ENCODE measurements at places on chromosomes 11 and 22. TPM values are rescaled to one million over a fixed set of nuclear protein-coding genes. Genes with fewer than 3 reads are reported as not detected.

DNA sequence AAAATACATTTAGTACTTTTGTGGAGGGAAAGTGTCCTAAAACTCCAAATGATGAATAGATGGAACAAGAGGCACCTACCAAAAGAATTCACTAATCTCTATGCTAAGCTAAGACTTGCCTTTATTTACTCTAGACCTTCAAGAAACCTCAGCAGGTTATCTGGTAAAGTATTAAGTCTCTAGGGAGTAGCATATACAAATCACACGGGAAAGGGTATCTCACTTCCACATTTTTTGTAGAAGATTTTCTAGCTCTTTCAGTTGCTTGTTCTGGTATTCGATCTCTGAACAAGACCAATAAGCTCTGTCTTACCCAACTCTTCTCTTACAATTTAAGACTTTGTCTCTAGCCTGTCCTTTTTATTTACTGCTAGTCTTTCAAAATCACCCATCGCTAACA is 18.1 kb upstream of the CADM1 start:
- DNase-seq = no peak
- no peaks in the 10 kb centered on the region for H3K27me3 ChIP-seq
- no peak overlapping the region for H3K4me3 ChIP-seq
- no peaks in the 10 kb centered on the region for H3K36me3 ChIP-seq
- no peak overlapping the region for H3K27ac ChIP-seq

GRCh38 chr11:73070653-73071052 is 71.5 kb downstream of the FCHSD2 start:
- no peak overlapping the region for H3K27ac ChIP-seq
- H3K4me3 ChIP-seq = no peak overlapping the region
- no peaks in the 10 kb centered on the region for H3K4me1 ChIP-seq
- DNase-seq = no peak
- H3K36me3 ChIP-seq = no peaks in the 10 kb centered on the region

- DNase-seq = no peak
- H3K27me3 ChIP-seq = no peaks in the 10 kb centered on the region
- H3K4me1 ChIP-seq = peaks cover 6% of the 10 kb centered on the region
These were observed 18.1 kb downstream of the CERK start for GRCh38 chr22:46719921-46720320.

Gene RASSF10
- 0.59 TPM for total RNA-seq

GRCh38 chr22:35914357-35914664 is 114.3 kb downstream of the RBFOX2 start:
- peak overlapping the region; percentile 31 for H3K4me3 ChIP-seq
- peaks cover 83% of the 10 kb centered on the region for H3K4me1 ChIP-seq
- no peak for DNase-seq

- no peaks in the 10 kb centered on the region for H3K36me3 ChIP-seq
- H3K4me3 ChIP-seq = no peak overlapping the region
- no peak overlapping the region for H3K27ac ChIP-seq
- no peak for DNase-seq
- peaks cover 27% of the 10 kb centered on the region for H3K4me1 ChIP-seq
These were observed 15.6 kb downstream of the PARVB start for GRCh38 chr22:44039566-44040171.

DNA sequence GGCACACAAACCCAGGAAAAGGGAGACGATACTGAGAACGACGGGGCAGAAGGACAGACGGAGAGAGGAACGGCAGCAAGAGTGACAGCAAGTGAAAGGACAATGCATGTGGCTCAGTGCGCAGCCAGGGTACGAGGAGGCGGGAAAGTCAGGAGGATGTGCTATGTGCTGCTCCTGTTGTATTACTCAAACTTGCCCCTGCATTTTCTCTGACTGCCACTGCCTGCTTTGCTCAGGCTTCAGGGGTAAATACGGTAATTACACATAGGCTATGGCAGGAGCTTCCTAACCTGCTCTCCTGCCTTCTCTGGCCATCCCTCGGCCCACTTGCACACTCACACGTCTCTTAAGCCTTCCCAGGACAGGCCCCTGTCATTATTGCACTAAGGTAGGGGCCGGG is 94.8 kb downstream of the FEZ1 start:
- peaks cover 26% of the 10 kb centered on the region for H3K4me1 ChIP-seq
- H3K36me3 ChIP-seq = peaks cover 4% of the 10 kb centered on the region
- H3K4me3 ChIP-seq = no peak overlapping the region

DNA sequence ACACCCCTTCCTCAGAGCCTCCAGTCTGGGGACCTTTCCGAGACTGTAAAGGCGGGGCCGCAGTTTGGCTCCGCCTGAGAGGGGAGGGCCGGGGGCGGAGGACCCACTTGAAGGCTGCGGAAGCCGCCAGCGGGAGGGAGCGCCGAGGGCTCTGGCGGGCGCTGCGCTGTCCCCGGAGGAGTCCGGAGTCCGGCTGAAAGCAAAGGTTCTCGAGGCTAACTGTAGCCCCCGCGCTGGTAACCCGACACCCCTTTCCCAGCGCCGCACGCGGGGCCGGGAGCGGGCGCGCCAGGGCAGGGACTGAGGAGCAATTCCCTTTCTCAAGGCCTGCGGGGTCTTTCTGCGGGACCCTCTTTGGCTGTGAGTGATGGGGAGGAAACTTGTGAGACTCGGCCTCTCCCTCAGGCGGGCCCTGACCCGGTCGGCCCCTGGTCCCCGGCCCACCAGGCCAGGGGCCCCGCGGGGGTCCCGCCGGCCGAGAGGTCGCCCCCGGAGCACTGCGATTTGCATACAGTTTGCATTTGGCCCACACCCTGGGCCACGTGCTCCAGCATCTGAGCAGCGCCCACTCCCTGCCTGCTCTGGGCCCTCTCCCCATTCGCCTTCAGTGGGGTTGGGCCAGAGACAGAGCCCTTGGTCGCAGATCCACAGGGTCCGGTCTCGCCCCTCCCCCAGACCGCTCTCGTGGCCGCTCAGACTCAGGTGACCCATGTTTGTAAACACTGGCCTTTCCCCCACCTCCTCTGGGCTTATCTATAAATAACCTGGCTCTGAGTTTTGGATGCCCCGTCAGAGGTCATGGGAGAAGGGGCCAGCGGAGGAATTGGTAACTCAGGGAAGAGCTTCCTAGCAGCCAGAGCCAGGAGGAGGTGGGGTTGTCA is 519 bp upstream of the ART5 start:
- peak overlapping the region; percentile 64 for H3K4me3 ChIP-seq
- no peaks in the 10 kb centered on the region for H3K27me3 ChIP-seq
- H3K27ac ChIP-seq = peak overlapping the region; percentile 79
- peak; percentile 72 for DNase-seq
- no peaks in the 10 kb centered on the region for H3K36me3 ChIP-seq

DNA sequence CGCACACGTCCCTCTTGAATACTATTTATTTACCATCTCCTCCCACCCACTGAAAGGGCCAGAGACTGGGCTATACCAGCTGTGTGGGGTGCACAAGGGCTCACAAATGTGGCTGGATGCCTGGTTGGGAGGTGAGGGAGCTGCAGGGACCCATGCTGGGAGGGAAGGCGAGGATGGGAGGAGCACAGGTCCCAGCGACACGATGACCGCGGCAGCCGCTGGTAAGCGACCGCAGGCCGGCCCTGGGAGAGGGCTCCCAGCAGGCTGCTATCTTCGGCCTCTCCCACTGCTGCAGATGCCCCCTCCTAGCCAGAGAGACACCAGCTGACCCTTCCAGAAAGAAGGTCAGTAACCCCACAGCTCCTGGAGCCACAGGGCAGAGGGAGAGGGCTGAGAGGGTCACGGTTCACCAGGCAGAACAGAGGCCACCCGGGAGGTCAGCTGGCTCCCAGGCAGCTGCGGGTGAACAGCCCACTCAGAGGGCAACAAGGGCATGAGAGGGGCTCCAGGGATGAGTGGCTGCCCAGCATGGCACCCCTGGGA is 163.9 kb downstream of the CRYBB2 start:
- no peak overlapping the region for H3K4me3 ChIP-seq

- peaks cover 50% of the 10 kb centered on the region for H3K36me3 ChIP-seq
- peaks cover 23% of the 10 kb centered on the region for H3K4me1 ChIP-seq
- H3K27ac ChIP-seq = no peak overlapping the region
- no peak for DNase-seq
These were observed 50.2 kb downstream of the AP2A2 start for GRCh38 chr11:975827-976226.

Gene P2RX6
- 1.0 TPM for total RNA-seq

Gene MUC5B
- not detected for total RNA-seq

Gene MS4A6E
- total RNA-seq = not detected

DNA sequence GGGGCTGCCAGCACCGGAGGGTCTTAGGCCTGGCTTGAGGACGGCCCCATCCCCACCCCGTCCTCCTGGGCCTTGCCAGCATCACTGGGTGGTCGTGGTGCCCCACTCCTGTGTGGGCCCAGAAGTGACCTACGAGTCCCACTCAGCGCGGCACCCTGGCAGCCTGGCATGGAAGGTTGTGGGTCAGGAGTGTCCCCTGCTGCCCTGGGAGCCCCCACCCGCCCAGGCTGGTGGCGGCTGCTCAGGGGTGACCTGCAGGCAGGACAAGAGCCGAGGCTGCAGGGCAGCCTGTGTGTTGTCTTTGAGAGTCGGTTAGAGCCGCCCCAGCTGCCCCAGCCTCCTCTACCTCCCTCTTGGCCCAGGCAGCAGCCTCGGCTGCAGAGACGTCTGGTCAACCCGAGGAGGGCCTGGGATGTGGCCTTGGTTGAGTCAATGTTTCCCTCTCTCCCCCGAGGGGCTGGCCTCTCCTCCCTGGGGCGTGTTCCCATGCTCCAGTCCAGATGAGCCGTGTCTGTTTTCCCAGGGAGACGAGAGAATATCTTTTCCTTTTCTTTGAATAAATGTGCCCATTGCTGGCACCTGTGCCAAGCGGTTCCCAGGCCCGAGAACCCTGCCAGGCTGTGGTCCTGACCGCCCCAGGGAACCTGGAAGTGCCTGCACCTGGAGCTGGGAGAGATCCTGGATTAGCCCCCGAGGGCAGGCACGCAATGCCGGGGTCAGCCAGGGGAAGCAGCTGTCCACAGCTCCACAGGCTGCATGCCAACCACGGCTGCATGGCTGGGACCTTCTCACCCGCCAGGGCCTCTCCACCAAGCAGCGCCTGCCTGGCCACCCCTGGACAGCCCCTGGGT is 35.7 kb upstream of the MUC5AC start:
- H3K36me3 ChIP-seq = no peaks in the 10 kb centered on the region
- H3K27me3 ChIP-seq = no peaks in the 10 kb centered on the region
- no peak for DNase-seq
- H3K4me1 ChIP-seq = no peaks in the 10 kb centered on the region

- no peak for DNase-seq
- no peak overlapping the region for H3K4me3 ChIP-seq
- H3K27me3 ChIP-seq = no peaks in the 10 kb centered on the region
These were observed 15.1 kb downstream of the APOL1 start for GRCh38 chr22:36267896-36268485.

GRCh38 chr11:119488256-119488995 is 65.5 kb upstream of the THY1 start:
- no peak for DNase-seq
- no peak overlapping the region for H3K27ac ChIP-seq
- no peaks in the 10 kb centered on the region for H3K4me1 ChIP-seq
- no peaks in the 10 kb centered on the region for H3K36me3 ChIP-seq
- H3K27me3 ChIP-seq = no peaks in the 10 kb centered on the region
- H3K4me3 ChIP-seq = no peak overlapping the region

DNA sequence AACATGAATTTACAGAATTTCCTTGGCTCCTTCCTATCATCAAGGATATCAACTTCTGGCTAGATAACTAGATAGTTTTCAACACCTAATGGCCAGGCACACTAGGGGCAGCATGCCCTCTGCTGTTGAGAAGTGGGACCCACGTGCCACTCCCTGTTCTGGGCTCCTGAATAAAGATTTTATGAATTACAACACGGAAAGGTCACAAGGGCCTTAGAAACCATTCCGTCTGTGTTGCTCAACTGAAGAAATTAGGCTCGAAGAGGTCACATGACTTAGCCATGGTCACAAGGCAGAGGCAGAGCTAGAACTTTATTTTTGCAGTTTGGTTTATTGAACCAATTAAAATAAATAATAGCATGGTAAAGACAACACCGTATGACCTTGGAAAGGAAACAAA is 36.0 kb downstream of the PRCP start:
- no peaks in the 10 kb centered on the region for H3K27me3 ChIP-seq
- H3K4me3 ChIP-seq = no peak overlapping the region
- peak; percentile 70 for DNase-seq
- no peak overlapping the region for H3K27ac ChIP-seq
- peaks cover 26% of the 10 kb centered on the region for H3K4me1 ChIP-seq
- no peaks in the 10 kb centered on the region for H3K36me3 ChIP-seq

DNA sequence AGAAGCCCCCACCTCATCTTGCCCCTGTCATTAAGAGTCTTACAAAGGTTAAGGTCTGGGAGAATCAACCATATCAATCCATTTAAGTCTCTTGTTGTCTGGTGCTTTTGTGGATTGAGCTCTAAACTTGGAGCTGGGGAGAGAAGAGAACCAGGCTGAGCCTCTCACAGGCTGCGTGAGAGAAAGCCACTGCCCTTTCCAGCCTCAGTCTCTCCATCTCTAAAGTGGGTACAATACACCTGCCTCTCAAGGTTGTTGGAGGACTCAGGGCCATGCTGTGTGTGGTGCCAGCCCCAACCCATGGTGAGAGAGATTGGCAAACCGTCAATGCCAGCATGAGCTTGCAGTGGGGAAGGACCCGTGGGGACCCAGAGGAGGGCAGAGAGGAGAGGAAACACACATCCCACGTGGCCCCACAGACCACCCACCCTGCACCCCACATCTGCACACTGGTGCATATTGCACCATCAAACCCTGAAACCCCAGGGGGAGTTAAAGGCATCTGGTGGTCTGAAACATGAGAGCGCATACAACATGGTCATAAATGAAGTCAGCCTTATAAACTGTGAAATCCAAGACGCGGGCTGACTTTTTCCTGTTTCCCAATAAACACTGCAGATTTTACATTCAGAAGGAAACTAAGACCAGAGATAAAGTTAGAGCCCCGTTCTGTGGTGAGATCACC is 27.5 kb upstream of the FBLN1 start:
- H3K36me3 ChIP-seq = no peaks in the 10 kb centered on the region
- H3K27ac ChIP-seq = no peak overlapping the region
- peaks cover 18% of the 10 kb centered on the region for H3K4me1 ChIP-seq
- H3K27me3 ChIP-seq = no peaks in the 10 kb centered on the region
- no peak overlapping the region for H3K4me3 ChIP-seq

- H3K36me3 ChIP-seq = no peaks in the 10 kb centered on the region
- DNase-seq = no peak
- H3K4me3 ChIP-seq = no peak overlapping the region
- no peak overlapping the region for H3K27ac ChIP-seq
- no peaks in the 10 kb centered on the region for H3K27me3 ChIP-seq
- no peaks in the 10 kb centered on the region for H3K4me1 ChIP-seq
These were observed 55.2 kb downstream of the SC5D start for GRCh38 chr11:121347813-121348212.

DNA sequence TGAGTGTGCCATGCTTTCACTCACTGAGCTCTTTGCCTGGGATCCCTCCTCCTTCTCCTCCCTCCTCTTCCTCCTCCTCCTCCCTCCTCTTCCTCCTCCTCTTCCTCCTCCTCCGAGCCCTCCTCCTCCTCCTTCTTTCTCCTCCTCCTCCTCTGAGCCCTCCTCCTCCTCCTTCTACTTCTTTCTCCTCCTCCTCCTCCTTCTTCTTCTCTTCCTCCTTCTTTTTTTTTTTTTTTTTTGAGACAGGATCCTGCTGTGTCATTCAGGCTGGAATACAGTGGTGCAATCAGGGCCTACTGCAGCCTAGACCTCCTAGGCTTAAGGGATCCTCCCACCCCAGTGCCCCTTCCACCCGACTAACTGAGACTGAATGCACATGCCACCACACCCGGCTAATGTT is 62.3 kb downstream of the DEUP1 start:
- no peak overlapping the region for H3K4me3 ChIP-seq
- H3K27me3 ChIP-seq = no peaks in the 10 kb centered on the region
